ENCODE measurements at places on chromosomes 3 and 15.

DNA sequence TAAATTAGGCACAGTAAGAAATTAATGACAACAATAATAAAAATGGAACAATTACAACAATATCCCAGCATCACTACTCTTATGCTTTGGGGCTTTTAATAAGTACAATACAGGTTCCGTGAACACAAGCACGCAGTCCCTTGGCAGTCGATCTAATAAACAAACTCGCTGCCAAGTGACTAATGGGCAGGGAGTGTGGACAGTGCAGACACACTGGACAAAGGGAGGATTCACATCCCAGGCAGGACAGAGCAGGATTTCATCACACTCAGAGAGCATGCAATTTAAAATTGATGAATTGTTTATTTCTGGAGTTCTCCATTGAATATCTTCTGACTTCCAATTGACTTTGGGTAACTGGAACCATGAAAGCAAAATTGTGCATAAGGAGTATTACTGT is 524.1 kb upstream of the CFAP20DC start:
- no peak for DNase-seq

GRCh38 chr15:42508263-42508690 is 12.8 kb downstream of the SNAP23 start:
- no peak for DNase-seq

DNA sequence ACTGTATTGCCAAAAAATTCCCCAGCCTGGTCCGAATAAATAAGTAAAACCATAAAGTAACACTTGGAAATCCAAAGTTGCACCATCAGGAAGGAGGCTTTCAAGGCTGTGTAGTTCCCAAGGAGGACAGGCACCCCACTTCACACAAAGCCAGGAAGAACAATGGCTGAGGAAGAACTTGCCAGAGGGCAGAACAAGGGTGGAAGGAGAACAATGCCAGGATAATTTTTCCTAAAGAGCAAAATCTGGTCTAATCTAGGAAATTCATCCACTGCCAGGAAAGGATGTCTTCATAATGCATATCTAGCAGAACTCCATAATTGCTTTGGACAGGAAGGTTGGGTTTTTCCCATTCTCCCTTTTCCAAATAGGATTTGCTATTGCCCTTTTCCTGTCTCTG is 15.7 kb upstream of the ARID3B start:
- no peak for DNase-seq

- DNase-seq = no peak
These were observed 71.9 kb downstream of the CMTM8 start for GRCh38 chr3:32310336-32310735.

DNA sequence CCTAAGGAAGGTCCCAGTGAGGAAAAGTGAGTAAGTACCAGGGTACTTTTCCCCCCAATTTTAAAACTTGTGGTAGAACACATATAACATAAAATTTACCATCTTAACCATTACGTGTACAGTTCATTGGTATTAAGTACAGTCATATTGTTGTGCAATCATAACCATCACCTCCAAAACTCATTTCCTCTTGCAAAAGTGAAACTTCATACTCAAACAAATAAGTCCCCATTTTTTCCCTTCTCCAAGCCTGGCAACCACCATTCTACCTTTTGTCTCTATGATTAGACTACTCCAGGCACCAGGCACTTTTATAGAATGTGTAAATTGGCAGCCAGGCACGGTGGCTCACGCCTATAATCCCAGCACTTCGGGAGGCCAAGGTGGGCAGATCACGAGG is 12.2 kb downstream of the PRC1 start:
- no peak for DNase-seq

DNA sequence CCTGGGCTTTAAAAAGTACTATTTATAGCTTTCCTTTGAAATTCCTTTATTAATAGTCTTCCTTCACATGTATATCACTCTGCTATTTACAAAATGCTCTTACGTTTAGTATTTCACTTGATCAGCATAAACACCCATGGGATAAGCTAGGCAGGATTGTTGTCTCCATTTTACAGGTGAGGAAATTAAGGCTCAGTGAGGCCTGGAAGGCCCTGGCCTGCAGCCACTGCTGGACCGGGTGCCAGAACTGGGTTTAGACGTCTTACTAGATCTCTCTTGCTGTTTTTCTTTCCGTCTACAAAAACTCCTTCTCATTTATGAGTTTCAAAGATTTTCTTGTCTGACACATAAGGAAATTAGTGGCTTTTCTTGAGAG is 236.4 kb downstream of the LPP start:
- no peak for DNase-seq

DNA sequence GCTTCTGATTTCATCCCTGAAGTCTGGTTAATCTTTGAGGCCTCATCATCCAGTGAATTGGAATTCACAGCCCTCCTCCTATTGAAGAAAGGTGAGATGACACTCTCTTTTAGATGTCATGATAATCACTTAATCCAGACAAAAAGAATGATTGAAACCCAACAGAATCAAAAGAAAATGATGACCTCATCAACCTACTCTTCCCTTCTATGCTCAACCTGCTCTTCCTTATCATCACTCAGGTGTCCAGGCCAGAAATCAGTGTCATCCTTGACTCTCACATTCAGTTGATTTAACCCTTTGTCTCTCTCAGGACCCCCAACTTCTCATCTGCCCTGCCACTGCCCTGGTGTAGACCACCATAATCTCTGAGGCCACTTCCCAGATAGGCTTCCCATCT is 11.8 kb downstream of the PLA2G4E start:
- no peak for DNase-seq

GRCh38 chr3:59813148-59813538 is 763.3 kb upstream of the CFAP20DC start:
- DNase-seq = no peak

DNA sequence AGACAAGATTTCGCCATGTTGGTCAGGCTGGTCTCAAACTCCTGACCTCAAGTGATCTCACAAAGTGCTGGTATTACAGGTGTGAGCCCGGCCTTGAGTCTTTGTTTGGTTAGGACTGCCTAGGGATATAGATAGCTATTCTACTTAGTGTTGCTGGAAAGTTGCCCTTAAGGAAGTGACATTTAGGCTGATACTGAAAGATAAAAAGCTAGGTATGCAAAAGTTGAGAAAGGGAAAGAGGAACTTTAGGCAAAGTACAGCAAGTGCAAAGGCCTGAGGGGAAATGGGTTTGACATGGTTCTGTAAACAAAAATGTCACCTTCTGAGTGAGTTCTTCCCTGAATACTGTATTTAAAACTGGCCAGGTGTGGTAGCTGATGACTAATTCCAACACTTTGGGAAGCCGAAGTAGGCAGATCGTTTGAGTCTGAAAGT is 111.5 kb downstream of the ZNF609 start:
- no peak for DNase-seq

- DNase-seq = no peak
These were observed 193.4 kb upstream of the LINGO1 start for GRCh38 chr15:77826006-77826695.

DNA sequence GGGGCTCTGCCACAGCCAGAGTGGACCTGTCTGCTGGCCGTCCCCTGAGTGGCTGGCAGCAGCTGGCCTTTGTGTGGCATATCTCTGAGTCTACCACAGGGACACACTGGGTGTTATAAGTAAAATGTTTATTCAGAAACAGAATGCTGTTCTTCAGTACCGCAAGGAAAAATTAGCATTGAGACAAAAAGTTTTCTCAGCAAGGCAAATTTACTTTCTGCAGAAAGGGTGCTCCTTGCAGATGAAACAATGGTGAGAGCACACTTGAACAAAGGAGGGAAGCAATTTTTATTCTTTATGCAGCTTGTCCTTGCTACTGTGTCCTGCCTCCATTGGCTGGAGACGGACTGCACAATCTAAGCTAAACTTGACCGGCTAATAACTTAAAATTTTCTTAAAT is 4.0 kb downstream of the TMEM89 start:
- no peak for DNase-seq

GRCh38 chr3:56042326-56042951 is 425.8 kb downstream of the ERC2 start:
- no peak for DNase-seq

DNA sequence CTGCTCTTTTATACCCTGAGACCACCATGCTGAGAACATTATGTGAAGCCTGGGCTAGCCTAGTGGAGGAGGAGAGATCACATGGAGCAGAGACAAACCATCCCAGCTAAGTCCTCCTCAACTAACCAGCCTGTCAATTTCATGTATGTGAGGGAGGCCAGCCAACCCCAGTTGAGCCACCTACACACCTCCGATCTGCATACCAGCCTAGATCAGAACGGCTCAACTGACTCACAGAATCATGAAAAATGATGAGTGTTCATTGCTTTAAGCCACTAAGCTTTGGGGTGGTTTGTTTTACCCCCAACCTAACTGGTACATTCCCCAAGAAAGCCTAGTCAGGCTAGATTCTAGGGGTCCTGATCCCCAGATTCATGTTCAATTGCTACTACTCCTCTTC is 19.4 kb upstream of the CA12 start:
- no peak for DNase-seq

GRCh38 chr3:129624347-129625071 is 18.0 kb upstream of the PLXND1 start:
- DNase-seq = no peak

DNA sequence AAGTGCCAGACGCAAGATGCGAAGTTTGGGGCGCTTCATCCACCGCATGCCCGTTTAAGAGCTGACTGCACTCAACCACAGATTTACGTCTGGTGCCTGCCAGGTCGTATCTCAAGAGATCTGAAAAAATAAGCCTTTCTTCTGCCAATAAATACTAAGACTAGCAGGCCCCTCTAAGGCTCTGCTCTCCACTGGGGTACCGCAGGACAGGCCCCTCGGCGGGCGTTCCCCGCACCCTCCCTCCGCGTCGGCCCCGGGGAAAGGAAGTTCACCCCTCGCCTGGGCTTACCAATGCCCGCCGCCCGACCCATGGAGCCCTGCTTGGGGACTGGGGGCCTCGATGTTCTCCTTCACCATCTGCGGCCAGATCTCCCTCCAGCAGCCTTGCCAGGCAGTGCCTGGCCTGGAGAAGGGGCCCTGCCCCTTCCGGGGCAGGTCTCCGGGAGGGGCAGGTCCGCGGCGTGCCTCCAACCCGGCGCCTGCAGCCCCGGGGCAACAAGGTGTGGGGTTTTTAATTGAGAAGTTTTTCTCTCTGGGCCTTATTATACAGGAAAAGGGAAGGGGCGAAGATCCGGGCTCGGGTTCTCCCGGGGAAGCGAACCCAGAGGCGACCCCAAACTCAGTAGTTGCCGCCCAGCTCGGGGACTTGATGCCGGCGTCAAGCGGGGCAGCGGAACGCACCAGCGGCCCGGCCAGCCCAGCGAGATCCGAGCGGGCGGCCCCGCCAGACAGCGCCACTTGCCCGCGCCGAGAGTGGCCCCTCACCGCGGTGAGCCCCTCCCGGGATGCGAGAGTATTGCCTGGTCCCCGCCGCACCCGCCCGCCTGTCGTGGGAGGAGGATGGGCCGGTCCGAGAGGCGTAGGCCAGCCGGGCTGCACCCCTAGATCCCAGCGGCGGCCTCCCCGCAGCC is 735 bp downstream of the GOLGA8B start:
- DNase-seq = no peak

GRCh38 chr3:158148218-158148617 is 38.3 kb downstream of the RSRC1 start:
- no peak for DNase-seq

DNA sequence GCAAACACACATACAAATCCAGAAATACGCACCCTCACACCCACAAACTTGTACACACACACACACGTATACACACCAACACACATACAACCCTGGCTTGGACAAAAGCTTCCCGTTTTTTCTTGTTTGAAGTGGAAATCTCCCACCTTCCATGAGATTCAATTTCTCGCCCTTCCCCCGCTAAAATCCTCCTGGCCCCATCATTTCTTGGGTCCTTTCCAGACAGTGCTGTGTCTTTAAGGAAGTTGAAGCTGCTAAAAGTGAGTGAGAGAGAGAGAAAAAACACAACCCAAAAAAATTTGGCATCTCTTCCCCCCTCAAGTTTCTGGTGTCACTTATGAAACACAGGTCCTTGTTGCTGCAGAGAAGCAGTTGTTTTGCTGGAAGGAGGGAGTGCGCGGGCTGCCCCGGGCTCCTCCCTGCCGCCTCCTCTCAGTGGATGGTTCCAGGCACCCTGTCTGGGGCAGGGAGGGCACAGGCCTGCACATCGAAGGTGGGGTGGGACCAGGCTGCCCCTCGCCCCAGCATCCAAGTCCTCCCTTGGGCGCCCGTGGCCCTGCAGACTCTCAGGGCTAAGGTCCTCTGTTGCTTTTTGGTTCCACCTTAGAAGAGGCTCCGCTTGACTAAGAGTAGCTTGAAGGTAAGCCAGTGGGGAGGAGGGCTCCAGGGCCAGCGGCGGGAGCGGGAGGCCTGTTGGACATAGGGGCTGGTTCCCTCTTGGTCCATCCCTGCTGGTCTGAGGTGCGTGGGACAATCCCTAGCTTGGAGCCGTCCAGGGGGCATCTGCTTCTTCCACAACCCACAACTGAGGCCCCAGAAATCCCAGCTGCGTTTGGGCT is at the start of gene ISLR:
TSS of gene ISLR (plus strand) at position 331 of the 839 bp plus-strand sequence. CDS start 1,149 bp downstream, outside the sequence.
- no peak for DNase-seq

GRCh38 chr15:67100801-67101581 is 35.6 kb downstream of the SMAD3 start:
- no peak for DNase-seq

GRCh38 chr15:66131200-66131599 is 122.3 kb downstream of the MEGF11 start:
- DNase-seq = no peak

DNA sequence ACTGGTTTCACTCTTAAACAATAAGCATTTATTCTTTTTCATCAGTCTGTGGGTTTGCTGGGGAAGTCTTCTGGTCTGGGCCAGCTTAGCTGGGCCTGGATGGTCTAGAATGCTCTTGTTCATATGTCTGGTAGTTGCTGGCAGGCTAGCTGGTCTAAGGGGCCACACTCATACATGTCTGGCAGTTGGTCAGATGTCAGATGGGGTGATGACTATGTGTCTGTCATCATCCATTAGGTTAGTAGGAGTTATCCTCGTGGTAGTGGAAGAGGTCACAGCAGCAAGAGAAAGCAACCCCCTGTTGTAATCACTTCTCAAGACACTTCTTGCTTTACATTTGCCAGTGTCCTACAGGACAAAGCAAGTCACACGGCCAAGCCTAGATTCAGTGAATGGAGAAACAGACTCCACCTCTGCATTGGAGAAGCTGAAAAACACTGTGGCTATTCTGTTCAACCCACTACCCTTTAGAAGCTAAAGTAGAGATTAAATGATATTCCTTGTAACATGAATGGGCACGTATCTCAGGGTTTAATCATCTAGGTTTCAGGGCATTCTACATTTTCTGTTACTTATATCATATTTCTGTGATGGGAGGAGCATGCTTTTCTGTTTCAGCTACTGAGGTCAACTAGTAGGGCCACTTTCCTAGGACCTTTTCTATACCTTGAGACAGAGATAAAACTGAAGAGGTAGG is 5.5 kb upstream of the ARID3B start:
- no peak for DNase-seq

- no peak for DNase-seq
These were observed 110.0 kb upstream of the DLG1 start for GRCh38 chr3:197408177-197408957.

- no peak for DNase-seq
These were observed 7.2 kb upstream of the OTOL1 start for GRCh38 chr3:161489395-161489794.

DNA sequence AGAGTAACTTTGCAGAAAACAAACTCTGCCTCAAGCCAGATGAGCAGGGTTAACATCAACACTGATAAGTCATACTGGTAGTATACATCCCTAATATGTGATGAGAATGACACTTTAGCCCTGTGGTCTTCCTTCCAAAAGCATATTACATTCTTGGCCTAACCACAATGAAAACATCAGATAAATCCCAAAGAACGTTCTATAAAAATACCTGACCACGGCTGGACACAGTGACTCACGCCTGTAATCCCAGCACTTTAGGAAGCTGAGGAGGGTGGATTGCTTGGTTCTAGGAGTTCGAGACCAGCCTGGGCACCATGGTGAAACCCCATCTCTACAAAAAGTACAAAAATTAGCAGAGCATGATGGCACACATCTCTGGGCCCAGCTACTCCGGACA is 4.7 kb downstream of the TMCC1 start:
- no peak for DNase-seq
